ENCODE measurements at places on chromosomes 5 and 9.

DNA sequence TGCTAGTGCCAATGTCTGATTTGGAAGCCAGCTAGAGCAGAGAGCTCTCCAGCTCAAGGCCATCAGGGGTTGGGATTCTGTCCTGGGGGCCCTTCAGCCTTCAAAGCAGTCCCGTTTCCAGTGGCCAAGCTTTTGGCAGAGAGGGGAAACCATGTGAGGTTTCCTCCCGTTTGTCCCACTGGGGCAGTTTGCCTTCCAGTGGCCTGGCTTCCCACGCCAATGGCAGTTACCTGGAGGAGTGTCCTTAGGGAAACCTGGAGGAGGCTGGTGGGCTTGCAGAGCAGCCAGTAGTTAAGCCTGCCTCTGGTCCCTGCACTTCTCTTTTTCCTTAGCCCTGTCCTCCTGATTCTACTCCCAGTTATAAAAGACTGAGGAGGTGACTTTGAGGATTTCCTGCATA is 37.7 kb downstream of the FGD3 start:
- no peak for DNase-seq

DNA sequence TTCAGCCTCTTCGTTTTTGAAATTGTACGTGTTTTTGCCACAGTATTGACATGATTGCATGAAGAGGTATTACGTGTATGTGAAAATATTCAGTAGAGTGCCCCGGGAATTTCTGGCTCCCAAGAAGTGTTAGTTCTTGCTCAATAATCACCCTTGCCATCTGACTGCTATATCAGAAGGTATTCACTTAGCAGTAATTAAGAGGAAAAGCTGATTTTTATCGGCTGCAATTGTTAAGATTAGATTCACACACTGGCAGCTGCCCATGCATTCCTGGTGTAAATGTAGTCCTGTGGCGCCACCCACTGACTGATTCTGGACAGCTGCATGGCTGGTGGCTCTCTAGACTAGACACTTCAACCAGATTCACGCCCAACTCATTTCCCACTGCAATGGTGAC is 440.1 kb upstream of the ADAMTS16 start:
- DNase-seq, result peak; percentile 80

DNA sequence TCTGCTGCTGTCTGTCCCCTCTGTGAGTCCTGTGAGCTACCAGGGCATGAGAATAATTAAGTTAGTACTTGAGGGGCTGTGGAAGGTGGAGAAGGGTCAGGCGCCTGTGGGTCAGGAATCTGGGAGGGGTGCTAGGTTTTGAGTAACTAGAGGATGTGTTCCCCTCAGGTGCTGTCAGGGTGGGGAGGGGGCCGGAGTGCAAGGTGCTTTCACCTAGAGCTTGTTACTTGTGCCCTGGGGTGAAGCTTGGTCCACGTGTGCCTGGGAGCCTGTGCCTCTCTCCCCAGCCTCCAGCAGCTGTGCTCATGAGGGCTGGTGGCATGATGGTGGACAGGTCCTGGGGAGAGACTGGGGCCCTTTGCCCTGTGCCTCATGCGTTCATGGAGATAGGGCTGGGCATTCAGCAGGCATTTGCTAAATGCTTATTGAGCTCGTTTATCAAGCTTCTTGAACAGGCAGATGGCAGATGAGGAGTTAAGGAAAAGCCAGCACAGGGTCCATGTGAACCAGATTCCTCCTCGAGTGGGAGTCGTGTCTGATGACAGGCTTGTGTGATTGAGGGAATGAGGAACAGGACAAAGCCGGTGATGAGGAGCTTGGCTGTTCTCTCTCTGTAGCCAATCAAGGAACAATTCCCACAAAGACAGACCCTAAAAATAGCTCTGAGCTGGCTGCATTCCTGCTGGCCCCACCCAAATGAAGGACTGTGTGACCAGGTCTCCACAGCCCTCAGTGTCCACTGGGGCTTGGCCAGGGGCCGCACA is 40.9 kb downstream of the CACNA1B start:
- DNase-seq, result no peak

DNA sequence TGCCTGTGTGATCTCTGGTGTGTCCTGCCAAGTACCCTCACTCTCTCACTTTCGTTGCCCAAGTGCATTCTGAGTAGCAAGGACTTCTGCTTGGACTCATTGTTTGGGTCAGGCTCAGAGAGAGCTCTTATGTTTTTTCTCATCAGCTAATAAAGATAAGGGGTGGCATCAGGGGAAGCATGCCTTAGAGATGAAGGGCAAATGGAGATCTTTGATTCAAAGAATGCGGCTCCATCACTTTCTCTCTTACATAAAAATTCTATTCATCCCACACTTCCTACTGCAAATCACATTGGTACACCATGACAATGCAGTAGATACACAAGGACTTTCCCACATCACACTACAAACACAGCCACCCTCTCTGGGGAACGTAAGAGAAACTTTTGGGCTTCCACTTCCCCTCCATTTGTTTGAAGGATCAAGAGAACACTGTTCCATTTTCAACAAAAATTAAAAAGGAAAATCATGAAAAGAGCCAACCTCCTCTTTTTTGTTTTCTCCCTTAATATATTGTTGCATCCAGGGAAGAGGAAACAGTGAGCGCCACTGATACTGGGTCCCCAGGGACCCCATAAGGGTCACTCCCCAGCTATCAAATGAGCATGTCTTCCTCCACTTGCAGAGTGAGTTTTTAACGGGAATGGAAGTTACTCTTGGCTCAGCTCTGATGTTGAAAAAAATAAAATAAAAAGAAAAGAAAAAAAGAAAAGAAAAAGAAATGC is 73.0 kb downstream of the ZNF366 start:
- DNase-seq, result no peak

Data from lower lobe of right lung (tissue), 2 donors.